ENCODE measurements at places on chromosomes 2 and 18.

DNA sequence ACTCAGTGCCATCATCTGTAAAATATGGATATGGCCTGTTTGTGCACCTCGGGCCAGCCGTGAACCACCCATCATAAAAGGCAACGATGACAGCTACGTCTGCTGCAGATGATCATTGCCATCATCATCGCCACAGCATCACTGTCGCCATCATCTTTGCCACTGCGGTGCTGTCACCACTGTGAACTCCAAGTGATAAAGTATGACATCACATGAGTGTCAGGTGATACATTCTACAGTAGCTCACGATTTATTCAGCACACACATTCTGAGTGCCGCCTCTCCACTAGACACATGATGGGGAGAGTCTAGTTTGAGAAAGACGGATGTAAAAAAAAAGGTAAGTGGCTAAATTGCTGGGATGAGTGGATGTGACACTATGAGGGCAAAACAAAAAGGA lies 755.4 kb upstream of the RAB6C start:
- no peaks in the 10 kb centered on the region for H3K27me3 ChIP-seq
- DNase-seq = no peak
- no peaks in the 10 kb centered on the region for H3K4me1 ChIP-seq
- no peak overlapping the region for H3K4me3 ChIP-seq
- H3K36me3 ChIP-seq = no peaks in the 10 kb centered on the region

DNA sequence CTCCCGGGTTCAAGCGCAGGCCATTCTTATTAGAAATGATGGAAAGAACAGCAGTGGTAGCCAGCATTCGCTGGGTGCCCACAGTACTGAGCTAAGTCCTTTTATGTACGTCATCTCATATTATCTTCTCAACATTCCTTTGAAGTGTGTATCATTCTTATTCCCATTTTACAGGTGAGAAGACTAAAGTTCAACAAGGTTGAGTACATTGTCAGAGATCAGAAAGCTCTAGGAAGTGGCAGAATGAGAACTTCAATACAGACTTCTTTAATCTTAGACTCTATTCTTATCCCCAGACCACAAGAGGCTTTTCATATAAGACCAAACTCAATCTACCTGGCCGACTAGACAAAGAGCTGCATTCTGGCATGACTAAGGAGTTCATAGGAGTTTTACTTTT lies 86.7 kb downstream of the NPAS2 start:
- H3K4me3 ChIP-seq = no peak overlapping the region
- no peaks in the 10 kb centered on the region for H3K36me3 ChIP-seq
- DNase-seq = no peak
- H3K4me1 ChIP-seq = peaks cover 17% of the 10 kb centered on the region
- no peak overlapping the region for H3K27ac ChIP-seq

GRCh38 chr18:30016179-30016578 lies 1026.4 kb downstream of the DSC3 start:
- no peak for DNase-seq
- no peak overlapping the region for H3K27ac ChIP-seq
- no peaks in the 10 kb centered on the region for H3K36me3 ChIP-seq

DNA sequence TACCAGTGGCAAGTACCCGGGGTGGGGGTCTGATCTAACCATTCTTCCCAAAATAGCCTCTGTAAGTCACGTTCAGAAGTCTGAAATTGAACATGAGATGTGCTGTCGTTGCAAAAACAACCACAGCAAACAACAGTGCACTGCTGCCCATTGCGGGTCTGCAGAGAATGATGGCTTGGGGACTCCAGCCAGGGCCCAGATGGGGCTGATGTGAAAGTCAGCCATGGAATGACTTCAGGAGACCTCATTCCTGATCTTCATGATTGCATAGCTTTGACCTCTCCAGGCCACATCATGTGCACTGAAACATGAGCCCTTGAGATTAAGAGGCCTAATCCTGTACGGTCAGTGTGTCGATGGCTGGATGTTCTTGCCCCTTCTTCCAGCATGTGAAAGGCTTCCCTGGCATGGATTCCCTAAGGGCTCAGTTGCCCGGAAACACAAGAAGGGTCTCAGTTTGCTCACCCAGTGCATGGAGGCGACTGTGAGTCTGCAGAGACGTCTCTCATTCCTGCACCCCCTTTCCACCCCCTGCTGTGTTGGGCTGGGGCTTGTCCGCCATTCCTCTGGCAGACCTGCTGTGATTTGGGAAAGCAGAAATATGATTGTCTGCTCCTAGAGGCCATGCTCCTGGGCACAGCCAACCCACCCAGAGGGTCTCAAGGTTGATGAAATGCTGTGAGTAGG lies 191.6 kb downstream of the SEPTIN10 start:
- H3K4me3 ChIP-seq = no peak overlapping the region
- H3K27ac ChIP-seq = no peak overlapping the region
- H3K36me3 ChIP-seq = no peaks in the 10 kb centered on the region
- H3K27me3 ChIP-seq = no peaks in the 10 kb centered on the region
